ENCODE measurements at places on chromosomes 12 and 14. TPM values are rescaled to one million over a fixed set of nuclear protein-coding genes. Genes with fewer than 3 reads are reported as not detected.

WSCD2 gene
- total RNA-seq = not detected

FZD10 gene
- total RNA-seq = not detected

FAM186B gene
- total RNA-seq = 0.54 TPM

KRT78 gene
- not detected for total RNA-seq

SYCP3 gene
- total RNA-seq = not detected

JAG2 gene
- total RNA-seq = 4.4 TPM

PLCZ1 gene
- total RNA-seq = not detected

All from cardiac atrium fibroblast (primary cell).